ENCODE measurements at places on chromosomes 4 and X. TPM values are rescaled to one million over a fixed set of nuclear protein-coding genes. Genes with fewer than 3 reads are reported as not detected.
A peak's percentile ranks its signal among the peaks of the same experiment; 100 is the strongest.

DNA sequence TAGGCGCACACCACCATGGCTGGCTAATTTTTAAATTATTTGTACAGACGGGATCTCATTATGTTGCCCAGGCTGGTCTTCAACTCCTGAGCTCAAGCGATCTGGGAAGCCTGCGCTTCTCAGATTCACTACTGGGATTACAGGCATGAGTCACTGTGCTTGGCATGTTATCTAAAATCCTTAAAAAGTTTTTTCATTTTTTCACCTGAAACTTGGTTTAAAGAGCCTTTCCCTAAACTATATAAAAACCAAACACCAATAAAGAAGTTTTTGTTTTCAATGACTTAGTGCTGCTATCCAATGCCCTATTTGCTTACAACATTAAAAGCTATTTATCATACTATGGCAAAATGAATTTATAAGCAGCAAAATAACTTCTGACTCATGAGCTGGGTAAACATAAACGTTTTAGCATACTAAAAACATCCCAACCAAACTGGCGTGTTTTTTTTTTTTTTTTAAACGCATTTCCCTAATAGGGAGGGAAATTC is 127.8 kb downstream of the UBE2K start:
- peaks cover 37% of the 10 kb centered on the region for H3K36me3 ChIP-seq
- no peak overlapping the region for H3K4me3 ChIP-seq

DNA sequence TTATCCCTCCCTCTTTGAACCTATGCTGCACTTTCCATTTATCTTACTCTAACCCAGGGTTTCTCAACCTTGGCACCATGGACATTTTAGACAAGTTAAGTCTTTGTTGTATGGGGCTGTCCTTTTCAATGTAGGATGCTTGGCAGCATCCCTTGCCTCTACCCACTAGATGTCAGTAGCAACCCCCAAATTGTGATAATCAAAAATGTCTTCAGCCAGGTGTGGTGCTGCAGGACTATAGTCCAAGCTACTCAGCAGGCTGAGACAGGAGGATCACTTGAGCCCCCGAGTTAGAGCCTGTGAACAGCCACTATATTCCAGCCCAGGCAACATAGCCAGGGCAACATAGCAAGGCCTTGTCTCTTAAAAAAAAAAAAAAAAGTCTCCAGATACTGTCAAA is 7.0 kb downstream of the LRCH2 start:
- H3K27ac ChIP-seq, result no peak overlapping the region
- no peak overlapping the region for H3K4me3 ChIP-seq
- no peak for DNase-seq
- H3K4me1 ChIP-seq, result no peaks in the 10 kb centered on the region
- H3K27me3 ChIP-seq, result peaks cover 3% of the 10 kb centered on the region

Gene UGDH
- 29.2 TPM for total RNA-seq

- no peak for DNase-seq
- no peaks in the 10 kb centered on the region for H3K4me1 ChIP-seq
- H3K27ac ChIP-seq, result no peak overlapping the region
- H3K4me3 ChIP-seq, result no peak overlapping the region
These were observed 59.6 kb upstream of the DRP2 start for GRCh38 chrX:101160001-101160400.

Gene GLOD5
- not detected for total RNA-seq

DNA sequence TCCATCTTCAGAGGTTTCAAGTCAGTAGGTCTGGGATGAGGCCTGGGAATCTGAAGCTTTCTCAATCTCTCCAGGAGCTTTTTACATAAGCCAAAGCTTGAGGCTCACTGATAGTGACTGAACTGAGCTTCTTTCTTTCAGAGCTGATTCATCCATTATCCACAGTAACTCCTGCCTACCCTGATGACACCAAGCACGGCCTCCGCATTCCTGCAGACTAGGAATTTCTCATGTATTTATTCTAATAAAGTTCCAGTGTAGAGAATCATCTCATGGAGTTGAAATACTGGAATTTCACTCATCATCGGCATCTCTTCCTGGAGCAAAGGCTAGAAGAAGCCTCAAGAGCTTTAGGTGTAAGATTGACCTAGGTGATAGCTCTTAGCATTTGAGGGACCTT is 12.1 kb upstream of the DCTD start:
- no peaks in the 10 kb centered on the region for H3K36me3 ChIP-seq
- peaks cover 16% of the 10 kb centered on the region for H3K27me3 ChIP-seq
- peaks cover 2% of the 10 kb centered on the region for H3K4me1 ChIP-seq
- no peak for DNase-seq
- no peak overlapping the region for H3K4me3 ChIP-seq
- H3K27ac ChIP-seq, result no peak overlapping the region

DNA sequence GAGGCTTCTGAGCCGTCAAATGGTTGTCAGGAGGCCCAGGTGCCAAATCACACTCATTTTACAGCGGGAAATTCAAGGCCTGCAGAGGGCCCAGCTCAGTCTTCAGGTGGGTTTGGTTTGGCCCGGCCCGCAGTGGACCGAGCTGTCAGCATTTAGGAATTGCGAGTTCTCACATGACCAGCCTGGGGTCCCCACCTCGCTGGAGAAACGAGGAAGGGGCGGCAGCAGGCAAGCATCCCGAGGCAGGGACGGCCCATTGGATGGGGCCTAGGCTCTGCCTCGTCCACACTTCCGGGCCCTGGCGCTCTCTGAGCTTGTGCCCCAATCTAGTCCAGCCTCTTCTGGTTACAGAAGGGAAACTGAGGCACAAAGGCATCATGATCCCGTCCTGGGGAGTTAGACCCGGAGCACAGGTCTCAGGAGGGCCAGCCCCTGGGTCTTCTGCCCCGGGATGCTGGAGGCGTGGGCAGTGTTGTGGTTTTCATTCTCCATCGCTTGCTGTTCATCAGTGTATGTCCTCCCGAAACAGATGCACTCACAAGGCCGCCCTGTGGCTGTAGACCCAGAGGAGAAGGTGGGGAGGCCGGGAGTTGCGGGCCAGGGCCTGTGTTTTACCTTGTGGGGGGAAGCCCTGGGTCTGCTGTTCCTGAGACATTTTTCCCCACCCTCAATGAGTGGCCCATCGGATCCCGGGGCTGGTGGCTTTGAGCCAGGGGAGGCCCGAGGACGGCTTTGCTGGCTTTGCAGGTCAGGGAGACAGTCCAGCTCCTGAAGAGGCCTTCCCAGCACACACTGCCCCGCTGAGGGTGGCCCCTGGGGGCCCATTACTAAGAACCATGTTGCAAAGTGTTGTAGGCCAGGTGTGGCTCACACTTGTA is 8.9 kb downstream of the PSAPL1 start:
- H3K27me3 ChIP-seq, result no peaks in the 10 kb centered on the region
- no peak overlapping the region for H3K27ac ChIP-seq
- no peaks in the 10 kb centered on the region for H3K36me3 ChIP-seq
- no peaks in the 10 kb centered on the region for H3K4me1 ChIP-seq
- no peak overlapping the region for H3K4me3 ChIP-seq

- H3K27me3 ChIP-seq, result no peaks in the 10 kb centered on the region
- H3K4me3 ChIP-seq, result no peak overlapping the region
- no peaks in the 10 kb centered on the region for H3K4me1 ChIP-seq
- no peak for DNase-seq
- no peak overlapping the region for H3K27ac ChIP-seq
- H3K36me3 ChIP-seq, result no peaks in the 10 kb centered on the region
These were observed 131.2 kb downstream of the FRMPD4 start for GRCh38 chrX:12269484-12269883.

Gene WAS
- 99.0 TPM for total RNA-seq

- peaks cover 13% of the 10 kb centered on the region for H3K4me1 ChIP-seq
- no peak overlapping the region for H3K27ac ChIP-seq
- H3K27me3 ChIP-seq, result no peaks in the 10 kb centered on the region
- no peak overlapping the region for H3K4me3 ChIP-seq
- DNase-seq, result no peak
These were observed 173.9 kb upstream of the S100G start for GRCh38 chrX:16476009-16476408.

Gene ZNF718
- 7.6 TPM for total RNA-seq

Gene NSUN7
- not detected for total RNA-seq

- H3K36me3 ChIP-seq, result no peaks in the 10 kb centered on the region
- no peak for DNase-seq
- no peaks in the 10 kb centered on the region for H3K27me3 ChIP-seq
- H3K4me3 ChIP-seq, result no peak overlapping the region
These were observed 667.1 kb upstream of the BOD1L1 start for GRCh38 chr4:14294611-14295010.

DNA sequence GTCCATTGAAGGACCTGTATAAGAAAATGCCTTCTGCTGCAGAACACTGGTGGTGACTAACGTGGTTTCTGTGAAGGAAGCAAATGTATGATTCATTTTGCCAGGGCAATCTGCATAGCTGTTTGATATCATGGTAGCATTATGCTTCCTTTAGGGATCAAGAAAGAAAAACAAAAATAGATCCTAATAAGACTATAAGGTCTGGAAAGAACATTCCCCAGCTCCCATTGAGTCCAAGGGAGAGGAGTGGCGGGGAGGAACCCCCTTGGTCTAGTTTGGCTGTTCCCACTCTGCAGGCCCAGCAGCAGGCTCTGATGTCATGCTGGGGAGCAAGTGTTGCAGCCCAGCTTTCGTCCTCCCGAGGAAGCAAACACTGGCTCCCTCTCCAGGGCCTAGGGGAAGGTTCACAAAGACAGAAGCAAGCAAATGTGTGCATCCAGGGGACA is 154.5 kb upstream of the GALNT7 start:
- no peak overlapping the region for H3K27ac ChIP-seq
- H3K4me3 ChIP-seq, result no peak overlapping the region
- DNase-seq, result no peak
- no peaks in the 10 kb centered on the region for H3K36me3 ChIP-seq
- H3K27me3 ChIP-seq, result peaks cover 17% of the 10 kb centered on the region

Gene HSFX3
- total RNA-seq, result not detected

Gene BRS3
- not detected for total RNA-seq

Gene FMR1NB
- not detected for total RNA-seq

- peaks cover 2% of the 10 kb centered on the region for H3K4me1 ChIP-seq
- no peak overlapping the region for H3K27ac ChIP-seq
- H3K4me3 ChIP-seq, result no peak overlapping the region
- H3K27me3 ChIP-seq, result peaks cover 25% of the 10 kb centered on the region
- DNase-seq, result no peak
- no peaks in the 10 kb centered on the region for H3K36me3 ChIP-seq
These were observed 11.0 kb upstream of the FGG start for GRCh38 chr4:154623436-154623835.

GRCh38 chrX:118143578-118143977 is 27.0 kb upstream of the KLHL13 start:
- DNase-seq, result no peak
- H3K36me3 ChIP-seq, result no peaks in the 10 kb centered on the region
- H3K27ac ChIP-seq, result no peak overlapping the region
- no peaks in the 10 kb centered on the region for H3K4me1 ChIP-seq
- no peak overlapping the region for H3K4me3 ChIP-seq
- H3K27me3 ChIP-seq, result no peaks in the 10 kb centered on the region

GRCh38 chr4:167652267-167652666 is 418.0 kb upstream of the SPOCK3 start:
- H3K4me3 ChIP-seq, result no peak overlapping the region
- no peaks in the 10 kb centered on the region for H3K27me3 ChIP-seq
- no peaks in the 10 kb centered on the region for H3K36me3 ChIP-seq
- no peaks in the 10 kb centered on the region for H3K4me1 ChIP-seq

GRCh38 chr4:168839758-168840391 is 170.2 kb downstream of the CBR4 start:
- H3K4me1 ChIP-seq, result peaks cover 38% of the 10 kb centered on the region
- H3K36me3 ChIP-seq, result peaks cover 6% of the 10 kb centered on the region
- H3K27me3 ChIP-seq, result peaks cover 11% of the 10 kb centered on the region
- peak overlapping the region; percentile 4 for H3K4me3 ChIP-seq
- H3K27ac ChIP-seq, result peak overlapping the region; percentile 25

Gene INPP4B
- total RNA-seq, result 39.8 TPM

- H3K27me3 ChIP-seq, result no peaks in the 10 kb centered on the region
- no peak overlapping the region for H3K27ac ChIP-seq
- no peaks in the 10 kb centered on the region for H3K4me1 ChIP-seq
These were observed 196.8 kb downstream of the AFAP1 start for GRCh38 chr4:7742807-7743280.

Gene KIT
- 0.12 TPM for total RNA-seq

Gene BGN
- total RNA-seq, result not detected

DNA sequence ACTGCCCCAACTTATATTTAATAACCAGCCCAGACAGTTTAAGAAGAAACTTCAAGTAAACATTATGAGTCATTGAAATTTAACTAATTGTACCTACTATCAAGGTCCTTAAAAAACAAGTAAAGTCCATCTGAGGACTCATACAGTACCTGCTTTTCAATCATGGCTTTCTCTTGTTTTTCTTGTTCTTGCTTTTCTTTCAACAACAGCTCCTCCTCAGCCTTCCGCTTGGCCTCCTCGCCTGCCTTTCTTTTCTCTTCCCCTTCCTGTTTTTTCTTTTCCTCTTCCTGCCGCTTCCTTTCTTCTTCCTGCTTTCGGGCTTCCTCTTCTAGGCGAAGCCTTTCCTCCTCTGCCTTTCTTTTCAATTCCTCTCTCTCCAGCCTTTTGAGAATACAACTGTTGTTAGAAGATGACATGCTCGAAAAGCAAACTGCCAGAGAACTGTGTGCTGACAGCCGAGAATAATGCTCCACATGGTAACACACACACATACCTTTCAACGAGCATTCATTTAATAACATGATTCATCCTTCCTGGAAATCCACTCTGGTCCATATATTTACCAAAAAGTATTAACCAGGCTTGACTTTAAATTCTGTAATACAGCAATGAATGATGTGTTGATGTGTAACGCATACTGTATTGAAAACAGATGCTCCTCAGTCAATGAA is 25.2 kb upstream of the BCLAF3 start:
- no peak overlapping the region for H3K4me3 ChIP-seq
- no peak for DNase-seq
- peaks cover 1% of the 10 kb centered on the region for H3K36me3 ChIP-seq

- no peak overlapping the region for H3K4me3 ChIP-seq
- no peak overlapping the region for H3K27ac ChIP-seq
- peaks cover 32% of the 10 kb centered on the region for H3K36me3 ChIP-seq
- H3K27me3 ChIP-seq, result no peaks in the 10 kb centered on the region
- DNase-seq, result no peak
- no peaks in the 10 kb centered on the region for H3K4me1 ChIP-seq
These were observed 94.0 kb downstream of the PHF8 start for GRCh38 chrX:53950130-53950733.

Gene ODAPH
- total RNA-seq, result 0.43 TPM

Gene PHOX2B
- total RNA-seq, result not detected

- peaks cover 9% of the 10 kb centered on the region for H3K4me1 ChIP-seq
- no peak overlapping the region for H3K27ac ChIP-seq
- no peaks in the 10 kb centered on the region for H3K27me3 ChIP-seq
- peaks cover 4% of the 10 kb centered on the region for H3K36me3 ChIP-seq
These were observed 15.9 kb downstream of the MID1IP1 start for GRCh38 chrX:38817004-38817703.

DNA sequence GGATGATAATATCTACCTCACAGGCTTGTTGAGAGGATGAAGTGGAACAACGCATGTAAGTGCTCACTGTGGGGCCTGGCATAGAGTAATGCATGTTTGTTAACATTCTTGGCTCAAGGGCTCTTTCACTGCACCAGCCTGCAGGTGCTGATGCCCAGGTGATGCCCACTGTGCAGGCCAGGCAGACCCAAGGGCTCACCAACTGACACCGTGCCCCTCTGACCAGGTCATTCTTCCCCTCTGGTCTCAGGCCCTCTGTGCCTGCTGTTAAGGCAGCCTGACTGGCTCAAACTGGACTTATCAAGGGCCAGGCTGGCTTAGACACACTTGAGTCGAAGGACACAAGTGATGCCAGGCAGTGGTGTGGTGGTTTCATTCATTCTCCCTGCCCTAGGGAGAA is 90.5 kb downstream of the PJA1 start:
- H3K4me1 ChIP-seq, result no peaks in the 10 kb centered on the region
- no peak overlapping the region for H3K4me3 ChIP-seq
- DNase-seq, result no peak
- no peak overlapping the region for H3K27ac ChIP-seq

GRCh38 chrX:111360839-111361238 is 51.2 kb downstream of the DCX start:
- no peak overlapping the region for H3K4me3 ChIP-seq
- no peaks in the 10 kb centered on the region for H3K36me3 ChIP-seq
- no peak for DNase-seq
- H3K4me1 ChIP-seq, result no peaks in the 10 kb centered on the region
